ENCODE measurements at places on chromosomes 4 and X.

- peaks cover 64% of the 10 kb centered on the region for H3K36me3 ChIP-seq
- DNase-seq, result no peak
- no peak overlapping the region for H3K27ac ChIP-seq
- no peak overlapping the region for H3K4me3 ChIP-seq
Measured at GRCh38 chr4:83438719-83439118, 16.9 kb downstream of the HELQ start.

GRCh38 chrX:68416592-68416991 lies 16.7 kb downstream of the OPHN1 start:
- H3K36me3 ChIP-seq, result peaks cover 2% of the 10 kb centered on the region
- H3K4me1 ChIP-seq, result no peaks in the 10 kb centered on the region
- H3K4me3 ChIP-seq, result no peak overlapping the region
- no peak for DNase-seq
- H3K27me3 ChIP-seq, result peaks cover 5% of the 10 kb centered on the region

GRCh38 chr4:17814140-17814539 lies 3.4 kb downstream of the NCAPG start:
- H3K4me1 ChIP-seq, result peaks cover 27% of the 10 kb centered on the region
- no peaks in the 10 kb centered on the region for H3K27me3 ChIP-seq
- peaks cover 13% of the 10 kb centered on the region for H3K36me3 ChIP-seq
- H3K27ac ChIP-seq, result no peak overlapping the region
- no peak overlapping the region for H3K4me3 ChIP-seq

DNA sequence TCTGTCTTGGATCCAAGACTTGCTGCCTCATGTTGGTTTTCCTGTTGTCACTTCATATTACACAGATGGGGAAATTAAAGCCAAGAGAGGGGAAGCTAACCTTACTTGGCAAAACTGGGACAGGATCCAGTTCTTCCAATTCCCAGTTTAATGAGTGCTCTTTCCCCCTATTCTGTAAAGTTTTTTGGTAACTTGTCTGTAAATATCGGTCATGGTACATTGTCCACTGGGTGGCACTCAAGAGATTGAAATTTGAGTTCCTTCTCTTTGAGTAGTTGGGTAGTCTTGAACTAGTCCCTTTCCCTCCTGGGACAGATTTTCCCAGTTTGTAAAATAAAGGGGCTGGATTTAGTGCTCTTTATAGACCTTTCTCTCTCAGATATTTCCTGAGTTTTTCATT lies 12.4 kb upstream of the EOLA2 start:
- no peak for DNase-seq
- peaks cover 6% of the 10 kb centered on the region for H3K4me1 ChIP-seq
- no peak overlapping the region for H3K27ac ChIP-seq
- peaks cover 18% of the 10 kb centered on the region for H3K36me3 ChIP-seq
- no peak overlapping the region for H3K4me3 ChIP-seq

- no peak overlapping the region for H3K27ac ChIP-seq
- no peak for DNase-seq
- peaks cover 3% of the 10 kb centered on the region for H3K27me3 ChIP-seq
- no peak overlapping the region for H3K4me3 ChIP-seq
- H3K36me3 ChIP-seq, result no peaks in the 10 kb centered on the region
- H3K4me1 ChIP-seq, result no peaks in the 10 kb centered on the region
Measured at GRCh38 chrX:2960861-2961515, 31.8 kb upstream of the ARSD start.

DNA sequence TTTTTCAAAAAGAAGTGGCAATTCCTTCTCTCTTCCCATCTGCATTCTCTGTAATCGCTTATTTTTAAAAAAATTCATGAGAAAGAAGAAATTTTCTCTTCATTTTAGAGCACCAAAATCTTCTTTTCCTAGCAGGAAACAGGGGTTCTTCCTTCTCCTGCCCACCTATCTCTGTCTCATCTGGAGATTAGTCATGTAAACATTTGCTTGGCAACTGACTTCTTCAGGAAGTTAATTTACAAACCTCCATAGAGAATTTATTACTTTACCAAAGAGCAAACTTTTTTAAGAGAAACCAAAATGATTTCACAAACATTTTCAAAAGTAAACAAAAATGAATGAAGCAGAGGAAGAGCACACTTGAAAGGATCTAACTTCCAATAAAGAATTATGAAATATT lies 13.5 kb downstream of the TTC29 start:
- no peak for DNase-seq
- H3K27me3 ChIP-seq, result peaks cover 9% of the 10 kb centered on the region
- no peaks in the 10 kb centered on the region for H3K36me3 ChIP-seq
- H3K27ac ChIP-seq, result no peak overlapping the region
- H3K4me3 ChIP-seq, result no peak overlapping the region

DNA sequence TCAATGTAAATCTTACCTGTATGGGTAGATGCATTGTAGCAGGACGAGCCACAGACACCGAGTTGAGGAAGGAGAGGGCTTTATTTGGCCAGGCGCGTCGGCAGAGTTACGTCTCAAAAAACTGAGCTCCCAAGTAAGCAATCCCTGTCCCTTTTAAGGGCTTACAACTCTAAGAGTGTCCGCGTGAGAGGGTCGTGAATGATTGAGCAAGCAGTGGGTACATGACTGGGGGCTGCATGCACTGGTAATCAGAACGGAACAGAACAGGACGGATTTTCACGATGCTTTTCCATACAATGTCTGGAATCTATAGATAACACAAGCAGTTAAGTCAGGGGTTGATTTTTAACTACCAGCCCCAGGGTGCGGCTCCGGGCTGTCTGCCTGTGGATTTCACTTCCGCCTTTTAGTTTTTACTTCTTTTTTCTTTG lies 524.9 kb upstream of the HTR2C start:
- H3K4me1 ChIP-seq, result no peaks in the 10 kb centered on the region
- no peaks in the 10 kb centered on the region for H3K27me3 ChIP-seq
- no peak for DNase-seq
- H3K36me3 ChIP-seq, result no peaks in the 10 kb centered on the region
- H3K4me3 ChIP-seq, result no peak overlapping the region
- H3K27ac ChIP-seq, result no peak overlapping the region

DNA sequence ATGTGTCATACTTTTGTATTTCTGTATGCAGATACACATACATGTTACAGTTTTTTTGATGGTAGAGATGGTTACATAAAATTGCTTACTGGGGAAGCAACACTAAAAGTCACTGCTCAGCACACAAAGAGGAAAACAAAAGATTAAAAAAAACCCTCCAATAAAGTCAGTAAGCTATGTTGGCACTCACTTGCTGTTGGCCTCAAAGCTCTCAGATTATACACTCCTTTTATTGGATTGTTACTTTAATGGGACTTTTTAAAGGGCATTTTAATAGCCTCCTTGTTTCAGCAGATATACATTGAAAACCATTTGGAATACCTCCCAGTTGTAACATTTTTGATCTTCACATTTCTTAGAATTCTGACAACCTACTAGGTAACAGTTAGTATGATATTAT lies 222.0 kb upstream of the HHIP start:
- H3K4me1 ChIP-seq, result no peaks in the 10 kb centered on the region
- H3K4me3 ChIP-seq, result no peak overlapping the region
- H3K27me3 ChIP-seq, result no peaks in the 10 kb centered on the region
- H3K27ac ChIP-seq, result no peak overlapping the region
- H3K36me3 ChIP-seq, result no peaks in the 10 kb centered on the region
- no peak for DNase-seq

- H3K4me3 ChIP-seq, result no peak overlapping the region
- peaks cover 59% of the 10 kb centered on the region for H3K27me3 ChIP-seq
- H3K4me1 ChIP-seq, result no peaks in the 10 kb centered on the region
- no peak for DNase-seq
- no peak overlapping the region for H3K27ac ChIP-seq
Measured at GRCh38 chrX:153303276-153304262, 18.0 kb downstream of the PNMA6F start.

- no peaks in the 10 kb centered on the region for H3K4me1 ChIP-seq
- H3K27ac ChIP-seq, result no peak overlapping the region
- no peak overlapping the region for H3K4me3 ChIP-seq
- no peak for DNase-seq
- no peaks in the 10 kb centered on the region for H3K36me3 ChIP-seq
Measured at GRCh38 chr4:87633243-87633642, 16.8 kb upstream of the DMP1 start.

DNA sequence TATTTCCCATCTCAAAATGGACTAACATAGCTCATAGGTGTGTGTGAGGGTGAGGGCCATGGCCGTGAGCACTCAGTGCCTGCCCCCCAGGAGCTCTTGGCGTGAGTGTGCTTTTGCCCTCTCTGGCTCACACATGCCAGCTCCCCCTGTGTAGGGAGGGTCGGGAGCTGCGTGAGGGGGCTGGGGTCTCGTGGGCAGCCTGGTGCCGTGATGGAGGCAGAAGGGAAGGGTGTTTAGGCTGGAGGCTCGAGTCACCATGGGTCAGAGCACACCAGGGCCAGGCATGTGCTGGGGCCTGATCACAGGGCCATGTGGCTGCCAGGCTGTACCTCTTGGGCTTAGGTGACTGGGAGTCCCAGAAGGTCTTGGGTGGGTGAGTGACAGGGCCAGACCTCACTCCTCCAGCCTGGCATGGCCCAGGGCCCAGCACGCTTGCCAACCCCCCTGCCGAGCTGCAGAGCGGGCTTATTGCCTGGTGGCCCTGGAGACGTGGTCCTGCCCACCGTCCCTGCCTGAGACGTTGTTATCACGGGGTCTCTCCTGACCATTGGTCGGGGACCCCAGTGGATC lies 44.0 kb downstream of the ADRA2C start:
- no peak for DNase-seq
- no peak overlapping the region for H3K27ac ChIP-seq
- no peaks in the 10 kb centered on the region for H3K4me1 ChIP-seq
- peaks cover 24% of the 10 kb centered on the region for H3K27me3 ChIP-seq

GRCh38 chr4:28926156-28926555 lies 1794.0 kb upstream of the PCDH7 start:
- H3K4me3 ChIP-seq, result no peak overlapping the region
- no peaks in the 10 kb centered on the region for H3K27me3 ChIP-seq
- no peak overlapping the region for H3K27ac ChIP-seq
- no peaks in the 10 kb centered on the region for H3K36me3 ChIP-seq
- no peak for DNase-seq
- no peaks in the 10 kb centered on the region for H3K4me1 ChIP-seq

DNA sequence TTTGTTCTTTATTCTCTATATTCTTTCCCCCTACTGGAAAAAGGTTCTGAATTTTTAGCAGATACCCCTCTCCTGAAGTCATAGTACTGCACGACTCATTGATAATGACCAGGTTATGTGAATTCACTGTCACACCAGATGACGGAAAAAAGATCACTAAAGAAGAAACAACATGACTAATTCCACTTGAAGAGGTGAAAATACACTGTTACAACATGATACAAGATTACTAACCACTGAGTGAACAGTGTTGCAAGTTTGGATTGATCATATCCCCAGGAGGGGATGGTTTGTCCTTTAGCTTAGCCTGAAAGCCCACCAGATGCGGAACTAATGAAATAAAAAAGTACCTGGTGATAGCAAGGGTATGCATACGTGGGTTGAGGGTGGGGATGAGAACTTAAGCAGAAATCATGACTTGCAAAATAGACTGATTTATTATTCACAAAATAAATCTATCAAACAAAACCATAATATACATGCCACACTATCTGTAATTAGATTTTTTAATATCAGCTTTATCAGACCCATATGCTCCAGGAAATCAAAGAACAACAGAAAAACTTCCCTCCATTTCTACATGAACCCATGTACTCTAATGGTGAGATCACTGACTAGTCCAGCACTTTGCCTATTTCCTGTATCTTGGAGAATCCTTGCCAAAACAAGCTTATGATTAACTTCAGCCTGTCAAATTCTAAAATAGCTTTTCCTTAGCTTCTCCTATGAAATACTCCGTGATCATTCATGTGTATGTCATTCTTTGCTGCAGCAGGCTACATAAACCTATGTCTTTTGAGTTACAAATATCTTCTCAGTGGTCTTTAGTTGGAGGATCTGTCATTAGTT lies 257.4 kb upstream of the AGA start:
- H3K27ac ChIP-seq, result no peak overlapping the region
- H3K4me1 ChIP-seq, result no peaks in the 10 kb centered on the region
- no peaks in the 10 kb centered on the region for H3K27me3 ChIP-seq
- H3K36me3 ChIP-seq, result no peaks in the 10 kb centered on the region
- no peak for DNase-seq
- no peak overlapping the region for H3K4me3 ChIP-seq

DNA sequence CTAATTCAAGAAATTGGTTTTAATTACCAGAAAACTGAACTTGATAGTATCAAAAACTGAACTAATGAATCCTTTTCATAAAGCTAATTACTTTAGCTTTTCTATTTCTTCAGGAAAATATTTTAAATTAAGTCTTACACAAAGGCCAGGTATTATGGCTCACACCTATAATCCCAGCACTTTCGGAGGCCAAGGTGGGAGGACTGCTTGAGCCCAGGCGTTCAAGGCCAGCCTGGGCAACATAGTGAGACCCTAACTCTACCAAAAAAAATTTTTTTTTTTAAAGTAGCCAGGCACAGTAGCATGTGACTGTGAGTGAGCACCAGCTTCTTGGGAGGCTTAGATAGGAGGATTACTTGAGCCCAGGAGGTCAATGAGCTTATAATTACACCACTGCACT lies 19.1 kb downstream of the CNOT6L start:
- peaks cover 79% of the 10 kb centered on the region for H3K36me3 ChIP-seq
- peaks cover 65% of the 10 kb centered on the region for H3K4me1 ChIP-seq
- H3K27ac ChIP-seq, result peak overlapping the region; percentile 64
- no peak for DNase-seq
- no peaks in the 10 kb centered on the region for H3K27me3 ChIP-seq

DNA sequence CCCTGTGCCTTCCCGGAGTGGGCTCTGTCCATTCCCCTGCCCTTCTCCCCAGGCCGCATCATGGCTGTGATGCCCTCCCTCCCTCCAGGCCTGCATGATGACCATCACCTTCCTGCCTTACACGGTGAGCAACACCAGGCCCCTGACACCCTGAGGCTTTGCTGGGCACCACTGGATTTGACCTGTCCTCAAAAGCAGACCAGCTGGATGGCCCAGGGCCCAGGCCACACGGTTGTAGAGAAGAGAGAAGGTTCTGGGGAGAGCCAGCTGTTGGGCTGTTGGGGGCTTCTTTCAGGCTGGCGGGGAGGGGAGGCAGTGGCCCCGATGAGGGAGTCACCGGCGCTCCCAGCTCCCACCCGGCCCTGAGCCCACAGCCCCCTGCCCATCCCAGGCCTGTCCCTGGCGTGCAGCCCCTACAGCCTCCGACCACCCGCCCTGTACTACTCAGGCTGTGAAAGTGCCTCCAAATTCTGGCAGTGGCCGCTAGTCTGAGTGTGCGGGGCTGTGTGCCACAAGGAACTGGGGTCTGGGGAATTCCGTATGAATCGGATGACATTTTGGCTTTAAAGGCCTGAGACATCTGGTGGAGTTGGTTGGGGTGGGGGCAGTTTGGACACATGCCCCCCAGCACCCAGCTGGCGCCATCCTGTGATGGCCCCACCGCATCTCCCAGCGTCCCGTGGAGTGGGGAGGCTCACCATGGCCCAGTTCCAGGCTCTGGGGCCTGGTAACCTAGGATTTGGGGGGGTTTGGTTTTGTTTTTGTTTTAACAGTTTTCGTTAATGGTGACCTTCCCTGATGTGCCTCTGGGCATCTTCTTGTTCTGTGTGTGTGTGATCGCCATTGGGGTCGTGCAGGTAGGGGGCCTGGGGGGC lies 19.6 kb downstream of the TMEM175 start:
- no peaks in the 10 kb centered on the region for H3K27me3 ChIP-seq
- H3K4me1 ChIP-seq, result no peaks in the 10 kb centered on the region
- H3K4me3 ChIP-seq, result no peak overlapping the region

- peaks cover 14% of the 10 kb centered on the region for H3K4me1 ChIP-seq
- peak overlapping the region; percentile 80 for H3K4me3 ChIP-seq
- DNase-seq, result no peak
- no peak overlapping the region for H3K27ac ChIP-seq
Measured at GRCh38 chrX:40012039-40012867, 85.5 kb downstream of the BCOR start.

GRCh38 chr4:8860892-8861575 lies 10.6 kb downstream of the HMX1 start:
- H3K4me3 ChIP-seq, result no peak overlapping the region
- H3K27me3 ChIP-seq, result peaks cover 57% of the 10 kb centered on the region
- H3K27ac ChIP-seq, result no peak overlapping the region
- H3K36me3 ChIP-seq, result no peaks in the 10 kb centered on the region
- no peak for DNase-seq
